ENCODE measurements at places on chromosomes 7 and 10.

DNA sequence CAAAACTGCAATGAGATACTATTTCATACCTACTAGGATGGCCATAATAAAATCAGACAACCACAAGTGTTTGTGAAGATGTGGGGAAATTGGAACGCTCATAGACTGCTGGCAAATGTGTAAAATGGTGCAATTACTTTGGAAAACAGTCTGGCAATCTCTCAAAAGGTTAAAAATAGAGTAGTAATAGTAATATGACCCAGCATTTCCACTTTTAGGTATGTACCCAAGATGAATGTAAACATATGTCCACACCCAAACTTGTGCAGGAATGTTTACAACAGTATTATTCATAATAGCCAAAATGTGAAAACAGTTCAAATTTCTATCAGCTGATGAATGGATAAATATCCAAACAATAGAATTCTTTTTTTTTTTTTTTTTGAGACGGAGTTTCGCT lies 731.6 kb upstream of the ANKRD30A start:
- DNase-seq, result peak; percentile 5

DNA sequence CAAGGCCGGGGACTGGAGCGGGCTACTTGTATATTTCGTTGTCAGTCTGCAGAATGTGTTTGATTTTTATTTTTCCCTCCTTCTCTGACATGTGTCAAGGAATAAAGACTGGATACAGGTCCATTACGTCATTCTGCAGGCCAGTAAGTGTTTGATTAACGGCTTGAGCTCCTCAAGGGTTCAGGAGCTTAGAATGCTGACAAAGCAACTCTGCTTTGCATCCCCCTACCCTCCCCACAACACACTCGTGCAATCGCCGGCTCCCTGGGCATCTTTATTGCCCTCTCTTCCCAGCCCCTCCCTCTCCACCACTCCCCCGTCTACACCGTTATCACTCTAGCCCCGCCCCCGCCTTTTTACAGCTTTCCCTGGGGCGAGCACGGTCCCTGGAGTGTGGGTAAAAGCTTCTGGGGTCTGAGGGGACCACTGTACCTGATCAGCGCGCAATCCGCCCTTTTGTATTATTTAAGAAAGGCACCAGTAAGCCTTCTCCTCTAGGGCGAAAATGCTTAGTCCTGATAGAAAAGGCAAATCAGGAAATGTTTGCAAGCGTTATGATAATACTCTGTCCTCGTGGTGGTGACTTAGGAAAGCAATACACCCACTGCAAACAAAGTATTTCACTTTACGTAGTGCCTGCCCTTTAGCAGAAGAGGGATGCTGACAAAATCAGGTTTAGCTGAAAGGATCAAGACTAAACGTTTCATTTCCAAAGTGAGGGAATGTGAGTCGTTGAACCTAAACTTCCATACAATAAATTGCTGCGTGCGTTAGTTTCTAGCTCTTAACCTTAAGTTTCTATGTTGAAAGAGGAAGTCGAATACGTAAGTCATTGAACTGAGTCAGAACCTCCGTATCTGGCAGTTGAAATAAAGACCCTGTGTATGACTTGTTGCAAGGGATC lies 1.4 kb upstream of the CREB5 start:
- peak; percentile 33 for DNase-seq

DNA sequence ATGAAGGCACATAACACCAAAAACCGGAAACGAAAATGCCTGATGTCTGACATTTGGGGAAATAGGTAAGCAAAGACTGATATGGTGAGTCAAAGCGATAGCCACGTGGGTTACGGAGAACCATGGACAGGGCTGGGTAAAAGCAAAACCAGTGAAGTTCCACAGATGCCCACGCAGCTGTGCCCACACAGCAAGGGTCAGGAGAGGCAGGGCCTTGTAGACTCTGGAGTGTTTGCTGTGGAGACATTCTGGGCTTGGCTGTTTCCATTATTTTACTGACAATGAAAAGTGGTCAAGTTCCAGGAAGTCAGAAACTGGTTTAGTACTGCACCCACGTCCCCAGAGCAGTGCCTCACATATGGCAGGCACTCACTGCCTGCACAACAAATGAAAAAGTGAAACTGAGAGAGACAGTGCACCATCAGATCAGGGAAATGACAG lies 148.7 kb downstream of the ZMYND11 start:
- DNase-seq, result no peak

DNA sequence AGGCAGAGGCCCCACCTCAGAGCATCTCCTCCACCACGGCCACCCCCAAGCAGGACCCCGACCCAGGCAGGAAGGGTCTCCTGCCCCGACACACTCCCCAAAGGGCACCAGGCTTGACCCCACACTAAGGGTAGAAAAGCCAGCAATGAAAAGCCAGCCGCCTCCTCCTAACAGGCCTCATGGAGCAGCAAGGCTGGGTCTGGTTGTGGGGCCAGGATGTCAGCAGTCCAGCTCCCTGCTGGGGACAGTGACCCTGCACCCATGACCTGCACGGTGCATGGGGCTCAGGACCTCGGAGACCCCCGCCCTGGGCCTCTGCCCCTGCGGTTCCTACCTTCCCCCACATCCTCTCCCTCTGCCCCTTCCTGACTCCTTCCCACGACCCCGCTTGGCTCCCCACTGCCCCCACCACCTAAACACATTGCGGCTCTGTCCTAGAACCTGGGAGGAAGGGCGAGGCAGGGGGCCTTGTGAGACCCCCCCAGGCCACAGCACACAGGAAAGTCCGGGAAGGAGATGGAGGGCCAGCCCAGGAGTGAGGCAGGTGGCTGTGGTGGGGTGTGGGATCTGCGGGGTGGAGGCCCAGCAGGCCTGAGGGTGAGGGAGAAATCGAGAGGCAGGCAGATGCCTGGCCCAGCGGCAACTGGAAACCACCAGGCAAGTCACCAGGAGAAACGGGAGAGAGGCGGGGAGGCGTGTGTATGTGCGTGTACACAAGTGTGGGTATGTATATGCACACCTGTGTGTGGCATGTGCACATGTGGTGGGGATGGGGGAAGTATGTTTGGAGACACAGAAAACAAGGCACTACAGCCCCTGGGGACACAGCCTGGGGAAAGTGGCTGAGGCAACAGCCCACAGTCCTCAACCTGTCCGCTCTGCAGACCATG lies 229.9 kb downstream of the MAD1L1 start:
- DNase-seq, result no peak

DNA sequence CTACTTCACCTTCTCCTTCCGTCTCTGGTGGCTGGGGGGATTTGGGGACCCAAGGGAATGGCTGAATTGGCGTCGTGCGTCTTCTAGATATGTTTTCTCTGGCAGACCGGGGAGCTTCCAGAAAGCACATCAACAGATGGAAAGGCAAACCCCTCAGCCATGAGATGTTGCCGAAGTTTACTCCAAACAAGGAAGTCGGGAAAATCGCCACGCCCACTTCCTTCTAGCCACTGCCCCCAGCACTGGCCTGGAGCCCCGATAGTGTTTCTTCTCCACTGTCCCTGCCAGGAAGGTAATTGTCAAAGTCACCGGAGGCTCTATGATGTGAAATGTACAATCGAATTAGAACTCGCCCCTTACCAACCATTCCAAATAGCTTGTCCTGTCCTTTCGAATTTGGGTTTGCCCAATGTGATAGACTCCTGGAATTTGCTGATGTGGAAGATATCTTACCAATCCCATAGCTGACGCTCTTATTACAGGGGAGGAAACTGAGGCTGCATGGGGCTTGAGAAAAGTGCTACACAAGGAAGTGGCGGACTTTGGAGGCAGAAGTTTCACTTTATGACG lies 191.0 kb downstream of the LSM5 start:
- DNase-seq, result no peak

DNA sequence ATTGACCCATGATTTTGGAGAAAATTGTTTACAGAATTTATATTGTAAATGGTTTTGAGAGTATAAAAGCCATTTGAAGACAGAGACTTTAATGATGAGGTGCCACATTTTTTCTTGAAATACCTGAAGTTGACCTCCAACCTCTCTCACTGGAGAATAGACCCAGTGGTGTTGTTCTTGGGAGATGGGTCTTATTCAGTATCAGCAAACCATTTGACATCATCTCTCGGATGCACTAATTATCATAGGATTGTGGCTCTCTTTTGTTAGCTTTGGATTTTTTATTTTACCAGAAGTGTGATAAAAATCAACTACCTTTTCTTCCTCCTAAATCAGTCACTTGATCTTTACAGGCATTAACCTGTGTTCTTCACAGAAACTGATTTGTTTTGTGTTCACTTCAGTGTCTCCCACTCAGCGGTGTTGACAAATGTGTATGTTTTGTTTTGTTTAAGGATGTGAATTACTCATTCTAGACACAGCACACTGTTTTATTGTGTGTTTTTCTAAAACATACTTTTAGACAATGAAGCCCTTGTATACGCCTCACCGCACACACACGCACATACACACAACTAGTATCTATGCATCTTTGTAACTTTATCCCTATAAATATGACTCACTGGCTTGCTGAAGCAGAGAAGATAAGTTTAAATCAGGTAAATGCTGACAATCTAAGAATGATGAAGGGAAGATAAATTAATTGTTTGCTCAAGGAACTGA lies 455.6 kb downstream of the INHBA start:
- peak; percentile 97 for DNase-seq

- peak; percentile 23 for DNase-seq
Measured at GRCh38 chr7:152667958-152668357, 8.0 kb downstream of the XRCC2 start.

DNA sequence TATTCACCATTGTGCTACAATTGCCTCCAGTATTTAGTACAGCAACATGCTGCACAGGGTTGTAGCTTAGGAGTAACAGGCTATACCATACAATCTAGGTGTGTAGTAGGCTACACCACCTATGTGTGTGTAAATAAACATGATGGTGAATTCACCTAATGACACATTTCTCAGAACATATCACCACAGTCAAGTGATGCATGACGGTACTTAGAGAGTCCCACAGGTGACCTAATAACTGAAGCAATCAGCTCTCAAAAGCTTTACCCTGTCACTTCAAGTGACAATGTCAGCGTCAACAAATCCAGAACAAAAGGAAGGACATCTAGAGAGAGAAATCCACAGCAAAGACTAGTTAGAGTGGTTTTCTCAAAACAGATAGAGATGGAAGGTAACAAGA lies 38.8 kb downstream of the CCNJ start:
- DNase-seq, result no peak

- no peak for DNase-seq
Measured at GRCh38 chr10:100534726-100535125, 1.0 kb upstream of the HIF1AN start.

GRCh38 chr10:48605786-48606529 lies 1.1 kb upstream of the ARHGAP22 start:
- DNase-seq, result peak; percentile 70

DNA sequence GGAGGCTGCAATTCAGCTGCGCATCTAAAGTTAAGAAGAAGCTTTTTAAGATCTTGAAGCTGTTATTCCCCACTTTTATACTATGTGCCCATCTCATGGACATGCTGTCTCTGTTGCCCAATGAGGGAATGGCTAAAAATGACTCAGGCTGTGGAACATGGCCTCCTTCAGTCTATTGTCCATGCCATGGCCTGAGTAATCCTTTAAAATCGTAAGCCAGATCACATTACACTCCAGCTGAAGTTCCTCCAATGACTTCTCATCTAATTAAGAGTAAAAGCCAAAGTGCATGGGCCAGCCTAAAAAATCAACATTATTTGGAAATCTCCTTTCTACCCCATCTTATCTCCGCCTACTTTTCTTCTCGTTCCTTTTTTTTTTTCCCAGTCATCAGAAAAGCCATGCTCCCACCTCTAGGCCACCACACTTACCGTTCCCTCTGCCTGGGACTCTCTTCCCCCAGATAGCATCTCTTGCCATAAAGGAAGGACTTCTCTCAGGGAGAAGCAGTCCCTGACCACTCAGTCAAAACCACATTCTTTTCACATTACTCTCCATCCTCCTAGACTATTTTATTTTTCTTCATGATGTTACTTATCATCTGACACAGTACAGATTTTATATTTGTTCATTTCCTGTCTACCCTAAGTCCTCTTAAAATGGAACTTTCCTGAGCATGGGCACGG lies 337.4 kb downstream of the PRPF18 start:
- DNase-seq, result peak; percentile 71

- DNase-seq, result no peak
Measured at GRCh38 chr7:112101201-112101846, 104.9 kb downstream of the DOCK4 start.

DNA sequence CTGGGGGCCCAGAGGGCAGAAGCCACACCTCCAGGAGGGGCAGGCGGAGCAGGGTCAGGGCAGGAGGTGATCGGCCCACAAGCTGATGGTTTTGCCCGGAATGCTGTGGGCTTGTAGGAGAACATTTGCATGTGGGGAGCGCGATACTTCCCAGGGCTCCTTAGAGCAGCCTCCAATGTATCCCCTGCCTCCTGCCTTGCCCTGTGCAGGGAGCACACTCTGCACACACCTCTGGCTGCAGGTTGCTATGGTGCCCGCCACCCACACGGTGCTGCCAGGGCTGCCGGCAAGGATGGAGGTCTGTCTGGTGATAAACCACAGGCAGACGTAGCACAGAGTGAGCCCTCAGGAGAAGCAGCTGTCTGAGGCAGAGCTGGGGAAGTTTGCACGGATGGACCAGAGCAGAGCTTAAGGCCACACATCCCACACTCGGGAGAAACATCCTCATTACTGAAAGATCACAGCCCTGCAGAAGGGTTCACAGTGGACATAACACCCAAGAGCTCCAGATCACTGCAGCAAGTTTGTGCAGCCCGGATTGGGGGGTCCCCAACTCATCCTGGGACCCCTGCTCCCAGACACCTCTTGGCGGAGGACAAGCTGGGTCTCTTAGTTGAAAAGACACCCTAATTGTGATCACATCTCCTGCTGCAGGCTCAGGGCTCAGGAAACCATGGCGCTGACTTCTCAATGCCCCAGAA lies 41.8 kb downstream of the VIPR2 start:
- DNase-seq, result no peak

- DNase-seq, result peak; percentile 92
Measured at GRCh38 chr7:26958834-26959233, 94.4 kb upstream of the SKAP2 start.

GRCh38 chr7:20318933-20319332 lies 11.8 kb upstream of the ITGB8 start:
- DNase-seq, result no peak

- no peak for DNase-seq
Measured at GRCh38 chr7:15839416-15840100, 153.1 kb upstream of the MEOX2 start.

DNA sequence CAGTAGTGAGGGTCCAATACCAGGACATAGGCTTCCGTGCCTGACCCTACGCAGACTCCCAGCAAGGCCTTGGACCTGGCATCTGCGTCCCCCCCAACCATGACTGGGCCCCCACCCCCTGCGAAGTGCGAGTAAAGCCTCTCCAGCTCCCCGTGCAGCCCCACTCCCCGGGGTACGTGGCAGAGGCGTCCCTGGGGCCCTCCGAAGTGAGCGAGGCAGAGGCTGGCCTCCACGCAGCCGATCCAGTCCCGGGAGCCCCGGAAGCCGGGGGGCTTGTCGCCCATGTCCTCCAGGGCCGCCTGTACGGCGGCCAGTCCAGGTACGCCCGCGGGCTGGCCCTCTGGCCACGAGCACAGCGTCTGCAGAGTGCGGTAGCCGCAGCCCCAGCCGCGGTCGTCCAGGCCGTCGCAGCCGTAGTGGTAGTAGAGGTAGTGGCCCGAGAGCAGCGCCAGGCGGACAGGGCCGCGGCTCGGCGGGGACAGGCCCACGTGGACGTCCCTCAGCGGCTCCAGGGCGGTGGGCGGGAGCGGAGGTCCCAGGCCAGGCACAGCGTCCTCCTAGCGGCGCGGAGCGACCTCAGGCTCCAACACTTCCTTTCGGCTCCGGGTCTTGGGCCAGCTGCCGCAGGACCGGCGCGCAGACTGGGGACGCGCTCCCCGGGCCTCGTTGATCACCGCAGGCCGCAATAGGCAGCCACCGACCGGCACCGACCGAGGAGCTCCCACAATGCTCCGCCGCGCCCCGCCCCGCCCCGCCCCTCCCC lies at the start of gene UFSP1:
Gene UFSP1 (minus strand): TSS at position 728 of the 763 bp plus-strand sequence. CDS start 444 bp downstream, at position 284.
- no peak for DNase-seq

- DNase-seq, result peak; percentile 80
Measured at GRCh38 chr10:5094265-5095205, at the start of gene AKR1C3. Gene AKR1C3 (plus strand): TSS chr10:5094414. CDS start chr10:5094445, 31 bp downstream.

All from mammary epithelial cell (primary cell).